ENCODE measurements at places on chromosomes 5 and 9.
A peak's percentile ranks its signal among the peaks of the same experiment; 100 is the strongest.

DNA sequence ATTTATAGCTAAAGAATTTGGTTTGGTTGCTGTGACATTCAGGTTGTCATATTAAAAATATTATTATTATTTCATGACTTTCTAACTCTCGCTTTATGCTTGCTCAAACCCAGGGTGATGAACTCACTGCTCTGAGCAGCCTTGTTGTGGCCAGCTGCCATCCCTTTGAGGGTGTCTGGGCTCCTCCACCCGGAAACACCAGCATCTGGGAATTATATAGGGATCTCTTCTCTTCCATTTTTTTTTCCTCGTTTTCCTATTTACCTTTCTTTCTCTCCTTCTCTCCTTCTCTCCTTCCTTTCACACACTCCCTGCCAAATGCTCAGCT lies 355.8 kb upstream of the SMARCA2 start:
- no peak for DNase-seq

DNA sequence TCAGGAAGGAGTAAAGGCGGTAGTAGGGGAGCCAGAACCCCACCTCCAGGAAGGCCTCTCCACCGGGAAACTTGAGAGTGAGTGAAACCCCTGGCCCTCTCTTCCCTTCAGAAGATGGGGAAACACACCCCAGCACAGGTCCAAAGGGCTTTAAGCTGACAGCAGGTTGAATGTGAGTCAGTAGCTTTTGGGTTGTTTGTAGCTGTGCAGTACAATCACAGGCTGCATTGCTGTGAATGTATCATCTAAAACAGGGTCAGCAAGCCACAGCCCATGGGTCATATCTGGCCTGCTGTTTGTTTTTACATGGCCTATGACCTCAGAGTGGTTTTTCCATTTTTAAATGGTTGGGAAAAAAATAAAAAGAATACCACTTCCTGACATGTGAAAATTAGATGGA lies 10.0 kb downstream of the OTULINL start:
- no peak for DNase-seq

GRCh38 chr5:180119031-180119902 lies 47.7 kb upstream of the RNF130 start:
- no peak for DNase-seq

- no peak for DNase-seq
These were observed 1.6 kb downstream of the C1QTNF3 start for GRCh38 chr5:34041247-34041972.

GRCh38 chr5:994821-995220 lies 13.8 kb upstream of the NKD2 start:
- no peak for DNase-seq

GRCh38 chr9:130423272-130423671 lies 21.5 kb upstream of the ASS1 start:
- DNase-seq = no peak

DNA sequence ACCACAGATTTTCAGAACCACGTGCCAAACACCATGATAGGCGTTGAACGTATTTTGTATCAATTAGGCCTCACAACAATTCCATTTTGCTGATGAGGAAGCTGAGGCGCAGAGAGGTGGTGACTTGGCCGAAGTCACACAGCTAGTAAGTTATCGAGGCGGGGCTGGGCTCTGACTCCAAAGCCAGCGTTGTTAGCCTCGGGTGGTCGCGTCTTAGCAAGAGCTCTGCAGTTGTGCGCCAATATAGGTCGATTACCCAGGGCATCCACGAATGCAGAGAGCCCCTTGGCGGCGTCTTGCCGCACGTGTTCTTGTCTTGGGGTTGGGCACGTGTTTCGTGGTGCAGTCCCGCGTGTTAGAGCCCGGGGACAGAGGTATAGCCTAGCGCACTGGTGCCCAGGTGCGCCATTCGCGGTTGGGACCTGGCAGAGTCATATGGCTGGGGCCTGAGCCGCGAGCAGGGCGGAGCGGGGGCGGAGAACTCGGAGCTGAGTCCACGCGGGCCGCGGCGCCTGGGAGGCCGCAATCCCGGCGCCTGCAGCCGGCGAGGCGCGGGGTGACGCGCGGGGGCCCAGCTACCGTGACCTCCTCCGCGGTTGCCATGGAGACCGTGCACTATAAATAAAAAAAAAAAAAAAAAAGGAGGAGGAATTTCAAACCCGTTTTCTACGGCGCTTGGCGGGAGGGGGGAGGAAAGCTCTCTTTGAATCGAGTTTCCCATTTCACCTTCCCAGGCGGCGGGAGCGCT lies 62.3 kb downstream of the CXXC5 start:
- no peak for DNase-seq

- DNase-seq = no peak
These were observed 728.3 kb upstream of the SEMA6A start for GRCh38 chr5:117302949-117303348.

- DNase-seq = no peak
These were observed 9.7 kb downstream of the IPPK start for GRCh38 chr9:92660266-92660665.

GRCh38 chr5:17403695-17404490 lies 94.1 kb upstream of the TAF11L2 start:
- no peak for DNase-seq

DNA sequence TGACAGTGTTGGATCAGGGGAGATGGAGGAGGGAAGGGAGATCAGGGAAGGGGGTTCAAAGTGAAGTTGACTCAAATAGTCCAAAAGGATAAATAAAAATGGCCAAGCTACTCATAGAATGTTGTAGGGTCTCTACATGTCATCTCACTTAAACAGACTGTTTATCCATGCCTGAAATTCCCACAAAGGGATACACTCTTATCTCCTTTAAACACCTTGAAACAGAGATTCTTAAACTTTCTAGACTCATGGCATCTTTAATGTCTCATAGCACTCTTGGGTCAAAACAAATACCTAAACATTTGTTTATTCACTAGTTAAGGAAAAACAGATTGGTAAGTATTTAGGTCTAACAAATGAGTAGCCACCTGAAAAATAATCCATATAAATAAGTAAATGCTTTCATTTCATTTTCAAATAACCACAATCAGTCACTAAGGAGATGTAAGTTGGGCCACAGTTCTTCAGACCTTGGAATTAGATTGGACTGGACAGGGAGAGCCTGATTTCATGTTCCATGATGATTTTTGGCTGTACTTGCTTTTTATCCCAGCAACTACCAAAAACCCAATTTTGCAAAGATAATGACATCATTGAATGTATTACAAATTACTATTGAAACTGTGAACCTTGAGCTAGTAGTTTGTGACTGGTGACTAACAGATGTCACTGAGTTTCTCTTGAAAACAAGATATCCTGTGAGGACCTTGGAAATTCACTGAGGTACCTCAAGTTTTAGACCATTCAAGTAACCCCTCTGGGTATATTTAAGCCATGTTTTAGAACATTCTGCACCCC lies 62.5 kb upstream of the ISOC1 start:
- DNase-seq = no peak

DNA sequence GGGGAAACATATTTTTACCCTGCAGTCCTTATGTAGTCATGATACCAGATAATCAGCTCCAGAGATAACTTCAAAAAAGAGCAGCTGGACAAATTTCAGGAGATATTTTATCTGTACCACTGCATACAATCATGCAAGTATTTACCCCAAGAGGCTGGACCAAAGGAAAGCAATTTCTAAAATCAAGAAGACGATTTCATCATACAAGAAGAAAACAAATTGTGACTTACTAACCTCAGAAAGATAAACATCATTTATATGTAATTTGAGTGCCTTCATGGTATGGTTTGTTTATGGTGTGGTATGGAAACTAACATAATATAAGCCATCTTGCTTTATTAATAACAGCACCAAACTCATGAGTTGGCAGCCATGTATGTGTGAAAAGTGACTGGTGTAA lies 603.6 kb downstream of the PSAT1 start:
- DNase-seq = no peak

DNA sequence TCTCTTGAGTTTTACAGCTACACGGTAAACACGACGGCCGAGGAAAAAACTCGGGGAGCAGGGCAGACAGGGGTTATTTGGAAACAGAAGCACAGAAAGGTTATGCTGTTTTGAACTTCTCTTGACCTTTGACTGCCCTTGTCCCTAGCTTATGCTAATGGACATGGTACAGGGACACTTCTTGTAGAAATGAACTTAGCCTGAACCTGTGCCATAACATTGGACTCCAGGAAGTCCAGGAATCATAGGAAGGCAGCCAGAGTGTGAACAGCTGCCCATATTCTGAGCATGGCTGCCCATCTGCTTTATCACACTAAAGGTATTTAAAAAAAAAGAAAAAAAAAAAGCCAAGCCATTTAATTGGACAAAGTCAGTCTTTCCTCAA lies 46.1 kb downstream of the NR6A1 start:
- DNase-seq = no peak

- DNase-seq = peak; percentile 94
These were observed 60.2 kb upstream of the SLC2A8 start for GRCh38 chr9:127336506-127337352.

DNA sequence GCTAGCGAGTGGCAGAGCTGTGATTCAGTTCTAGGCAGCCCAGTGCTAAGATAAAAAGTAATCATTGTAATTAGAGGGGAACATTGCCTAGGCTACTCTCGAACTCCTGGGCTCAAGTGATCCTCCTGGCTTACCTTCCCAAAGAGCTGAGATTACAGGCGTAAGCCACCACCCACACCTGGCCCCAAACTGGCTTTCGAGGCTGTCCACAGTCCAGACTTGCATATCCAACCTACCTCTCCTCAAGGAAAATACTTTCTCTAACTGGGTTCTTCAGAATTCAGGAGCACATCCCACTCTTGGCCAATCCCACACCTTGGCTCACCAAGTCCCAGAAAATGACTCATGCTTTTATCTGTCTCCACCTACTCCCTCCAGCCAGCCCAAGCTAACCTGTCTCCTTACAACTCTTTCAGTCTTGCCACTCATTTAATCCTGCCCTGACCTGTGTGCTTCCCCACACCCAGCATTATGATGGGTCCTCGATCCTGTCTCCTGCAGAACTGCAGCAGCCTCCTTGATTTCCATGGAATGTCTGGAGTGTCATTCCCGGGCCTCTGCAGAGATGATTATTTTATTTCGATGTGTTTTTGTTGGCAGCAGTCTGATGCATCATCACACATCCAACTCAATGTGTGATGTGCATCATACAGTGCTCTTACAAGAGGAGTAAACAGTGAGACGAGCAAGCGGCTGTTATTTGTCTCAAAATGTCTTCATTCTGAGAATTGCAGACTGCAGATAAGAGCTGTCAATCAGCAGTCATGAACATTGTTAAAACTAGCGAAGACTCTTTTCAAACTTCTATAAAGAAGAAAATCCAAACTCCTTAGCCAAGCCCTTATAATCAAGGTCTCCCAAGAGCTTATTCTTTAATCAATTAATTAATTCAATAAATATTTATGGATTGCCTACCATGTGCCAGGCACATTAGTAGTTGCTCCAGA lies 167.3 kb downstream of the SEC61B start:
- no peak for DNase-seq

DNA sequence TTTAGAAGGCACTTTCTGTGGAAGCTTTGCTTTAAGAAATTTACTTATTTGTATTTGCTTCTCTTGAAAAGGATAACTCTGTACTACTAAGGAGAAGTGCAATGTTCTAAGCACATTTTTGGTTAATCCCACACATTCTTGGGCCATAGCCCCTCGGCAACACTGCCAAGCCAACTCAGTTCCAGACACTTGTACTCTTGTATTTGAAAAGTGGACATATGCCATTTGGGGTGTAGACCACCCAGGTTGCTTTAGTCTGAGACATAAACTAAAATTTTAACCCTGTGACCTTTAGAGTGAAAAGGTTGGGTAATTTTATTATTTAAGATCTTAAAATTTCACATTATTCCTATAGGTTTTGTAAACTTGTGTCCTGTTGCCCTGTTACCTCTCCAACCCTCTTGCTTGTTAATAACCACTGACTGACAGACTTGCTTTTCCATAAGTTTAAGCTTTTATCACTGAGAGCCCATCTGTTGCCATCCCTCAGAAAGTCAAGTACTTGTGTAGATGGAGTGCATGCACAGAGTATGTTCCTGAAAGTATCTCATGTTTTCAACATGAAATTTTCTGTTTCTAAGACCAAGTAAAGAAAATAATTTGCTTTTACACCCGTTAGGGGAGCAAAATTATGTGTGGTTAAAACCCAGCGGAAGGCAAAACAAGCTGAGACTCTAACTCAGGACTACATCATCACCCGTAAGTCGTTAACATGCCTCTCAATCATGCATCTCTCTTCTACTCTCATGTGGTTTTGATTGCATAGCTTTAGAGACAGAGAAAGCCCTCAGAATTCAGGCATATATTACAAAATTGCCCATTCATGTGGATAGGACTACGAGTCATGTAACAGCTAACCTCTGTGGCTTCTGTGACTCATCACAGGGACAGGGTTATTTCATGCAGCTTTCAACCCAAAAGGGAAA lies 117.3 kb downstream of the GDNF start:
- DNase-seq = peak; percentile 98

- DNase-seq = peak; percentile 34
These were observed 44.7 kb upstream of the NDFIP1 start for GRCh38 chr5:142063878-142064331.

DNA sequence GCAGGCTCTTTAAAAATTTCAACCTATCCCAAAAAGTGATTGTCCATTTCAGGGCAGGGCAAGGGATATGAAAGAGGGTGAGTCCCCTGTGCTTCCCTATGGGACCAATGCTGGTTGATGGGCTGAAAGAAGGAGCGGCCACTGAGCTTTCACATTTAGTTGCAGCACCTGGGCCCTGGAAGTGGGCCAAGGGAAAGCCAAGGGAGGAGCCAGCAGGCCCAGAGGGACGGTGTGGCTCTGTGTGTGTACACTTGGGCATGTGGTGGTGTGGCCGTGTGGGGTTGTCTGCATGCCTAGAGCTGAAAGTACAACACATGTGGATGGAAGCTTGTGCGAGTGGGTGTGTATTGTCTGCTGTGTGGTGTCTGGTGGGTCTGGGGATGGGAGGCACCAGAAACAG lies 14.0 kb upstream of the PSMD5 start:
- DNase-seq = no peak

DNA sequence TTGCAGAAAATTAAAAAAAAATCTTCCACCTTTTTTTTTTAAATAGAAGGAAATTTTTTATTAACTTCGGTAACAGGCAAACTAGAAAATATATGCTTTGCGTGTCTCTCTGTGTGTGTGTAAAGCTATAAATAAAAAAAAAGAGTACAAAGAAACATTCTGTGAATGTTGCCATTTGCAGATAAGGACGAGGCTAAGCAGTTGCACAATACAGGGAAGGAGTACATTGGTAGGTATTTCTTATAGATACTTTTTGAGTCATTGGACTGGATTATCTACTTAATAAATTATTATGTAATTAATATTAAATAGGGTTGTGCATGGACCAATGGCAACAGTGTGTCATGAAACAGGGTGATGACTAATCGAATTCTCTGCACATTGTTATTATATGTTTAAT lies 102.4 kb downstream of the CAMK4 start:
- DNase-seq = no peak

GRCh38 chr9:22279636-22280035 lies 167.0 kb upstream of the DMRTA1 start:
- DNase-seq = no peak
